ENCODE measurements at places on chromosomes 6 and 20.

DNA sequence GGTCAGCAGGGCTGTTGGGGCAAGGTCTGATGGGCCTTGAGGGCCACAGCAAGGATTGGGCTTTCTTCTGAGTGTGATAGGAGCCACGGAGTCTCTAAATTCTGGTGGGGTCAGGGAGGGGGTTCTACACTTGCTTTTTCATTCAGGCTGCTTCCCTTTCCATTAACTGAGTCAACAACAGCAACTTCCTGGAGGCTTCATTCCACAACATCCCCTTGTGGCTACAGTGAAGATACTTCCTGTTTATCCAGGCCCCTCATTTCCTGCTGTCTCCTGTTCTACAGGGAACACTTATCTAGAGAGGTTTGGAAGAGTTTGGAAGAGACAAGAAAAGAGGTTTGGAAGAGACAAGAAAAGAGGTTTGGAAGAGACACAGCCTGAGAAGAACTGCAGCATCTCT is 144.8 kb upstream of the ENPP5 start:
- no peak for DNase-seq

- no peak for DNase-seq
Measured at GRCh38 chr6:70289299-70289698, 13.6 kb downstream of the COL9A1 start.

GRCh38 chr20:39736434-39737327 is 774.5 kb downstream of the DHX35 start:
- no peak for DNase-seq

DNA sequence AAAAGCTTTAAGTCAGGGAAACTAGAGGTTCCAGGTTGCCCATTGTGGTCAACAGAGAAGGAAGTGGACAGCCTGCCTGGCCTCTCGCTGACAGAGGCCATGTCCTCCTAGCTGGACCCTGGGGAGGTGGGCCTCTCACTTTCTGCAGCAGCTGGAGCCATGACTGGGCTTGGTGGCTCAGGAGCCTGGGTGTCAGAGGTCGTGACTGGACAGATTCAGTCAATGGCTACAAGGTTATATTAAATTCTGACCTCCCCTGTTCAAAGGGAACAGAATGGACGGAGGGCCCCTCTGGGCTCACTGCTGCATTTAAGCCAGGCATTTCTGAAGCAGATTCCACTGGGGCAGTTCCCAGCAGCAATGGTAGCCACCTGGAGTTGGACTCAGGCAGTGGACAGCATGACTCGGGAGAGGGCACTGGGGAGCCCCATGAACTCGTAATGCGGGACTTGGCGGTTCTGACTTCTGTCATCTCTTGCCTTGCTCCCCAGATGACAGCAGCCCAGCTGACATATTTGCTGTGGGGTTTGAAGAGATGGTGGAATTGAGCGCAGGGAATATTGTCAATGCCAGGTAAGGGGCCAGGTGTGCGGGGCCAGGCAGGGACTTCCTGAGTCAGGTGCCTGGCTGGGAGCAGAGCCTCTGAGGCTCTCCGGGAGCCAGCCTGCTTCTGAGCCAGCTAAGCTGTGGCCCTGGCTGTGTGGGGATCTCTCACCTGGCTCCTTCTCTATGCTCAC is 86.7 kb downstream of the SYNJ2 start:
- no peak for DNase-seq

GRCh38 chr6:125940247-125941041 is 16.1 kb upstream of the HINT3 start:
- no peak for DNase-seq

GRCh38 chr6:436308-437036 is 44.9 kb downstream of the IRF4 start:
- DNase-seq = no peak

GRCh38 chr6:106155219-106155830 is 69.2 kb downstream of the PRDM1 start:
- DNase-seq = no peak

- DNase-seq = no peak
Measured at GRCh38 chr6:40701352-40702007, 114.3 kb upstream of the LRFN2 start.

- DNase-seq = no peak
Measured at GRCh38 chr6:98458708-98459107, 375.7 kb upstream of the POU3F2 start.

DNA sequence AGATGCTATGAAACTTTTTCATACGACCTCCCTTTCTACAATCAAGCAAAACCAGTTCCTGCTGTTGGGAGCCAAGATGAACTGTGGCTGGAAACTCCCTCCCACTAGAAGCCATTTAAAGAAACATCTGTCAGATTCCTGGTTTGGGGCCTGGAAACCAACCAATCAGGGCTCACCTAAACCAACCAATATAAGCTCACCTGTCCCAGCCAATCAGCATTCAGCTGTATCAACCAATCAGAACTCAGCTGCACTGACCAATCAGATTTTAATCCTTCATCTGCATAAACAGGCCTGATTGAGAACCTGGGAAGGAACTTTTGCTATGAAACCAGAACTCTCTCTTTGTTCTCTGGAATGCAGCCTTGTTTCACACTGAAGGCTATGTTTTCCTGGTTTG is 42.4 kb downstream of the SNX14 start:
- DNase-seq = no peak

GRCh38 chr20:63529180-63529860 is 7.9 kb downstream of the PTK6 start:
- DNase-seq = no peak

- DNase-seq = no peak
Measured at GRCh38 chr6:20892365-20892764, 358.1 kb downstream of the CDKAL1 start.

DNA sequence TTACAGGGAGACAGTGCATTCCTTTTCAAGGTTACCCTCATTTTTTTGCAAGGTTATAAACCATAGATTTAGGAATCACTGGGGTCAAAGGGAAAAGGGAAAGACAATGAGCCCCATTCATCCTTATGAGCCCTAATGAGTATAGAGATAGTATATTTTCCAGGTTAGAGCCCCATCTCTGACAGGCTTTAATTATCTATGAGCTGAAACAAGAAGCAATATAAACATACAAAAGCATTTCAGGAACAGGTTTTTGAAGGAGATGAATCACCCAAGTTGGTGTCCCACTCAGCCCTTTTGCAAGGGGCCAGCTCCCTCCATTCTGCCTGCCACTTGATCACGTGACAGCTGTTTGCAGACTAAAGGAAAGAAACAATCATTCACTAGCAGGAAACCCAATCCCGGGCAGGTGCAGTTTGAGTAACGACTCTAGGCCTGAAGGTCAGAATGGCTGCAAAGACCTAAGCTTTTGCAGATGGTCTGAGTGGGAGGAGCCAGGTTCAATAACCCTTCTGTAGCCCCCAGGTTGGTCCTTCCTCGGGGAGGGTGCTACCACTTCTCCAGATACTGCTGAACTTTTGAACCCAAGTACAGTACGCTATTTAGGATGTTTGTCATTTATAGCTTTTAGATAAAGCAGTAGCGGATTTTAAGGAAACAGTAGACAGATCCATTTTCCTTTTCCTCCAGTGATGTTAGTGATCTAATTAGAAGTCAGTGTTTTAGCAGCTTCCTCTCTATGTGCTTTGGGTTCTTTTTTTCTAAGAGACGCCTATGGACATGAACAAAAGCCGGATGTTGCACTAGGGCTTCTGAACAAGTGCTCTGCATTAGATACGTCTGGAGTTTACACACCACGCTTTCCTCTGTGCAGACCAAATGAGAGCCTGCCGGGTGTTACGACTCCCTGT is 253.2 kb downstream of the SOX4 start:
- DNase-seq = peak; percentile 82

DNA sequence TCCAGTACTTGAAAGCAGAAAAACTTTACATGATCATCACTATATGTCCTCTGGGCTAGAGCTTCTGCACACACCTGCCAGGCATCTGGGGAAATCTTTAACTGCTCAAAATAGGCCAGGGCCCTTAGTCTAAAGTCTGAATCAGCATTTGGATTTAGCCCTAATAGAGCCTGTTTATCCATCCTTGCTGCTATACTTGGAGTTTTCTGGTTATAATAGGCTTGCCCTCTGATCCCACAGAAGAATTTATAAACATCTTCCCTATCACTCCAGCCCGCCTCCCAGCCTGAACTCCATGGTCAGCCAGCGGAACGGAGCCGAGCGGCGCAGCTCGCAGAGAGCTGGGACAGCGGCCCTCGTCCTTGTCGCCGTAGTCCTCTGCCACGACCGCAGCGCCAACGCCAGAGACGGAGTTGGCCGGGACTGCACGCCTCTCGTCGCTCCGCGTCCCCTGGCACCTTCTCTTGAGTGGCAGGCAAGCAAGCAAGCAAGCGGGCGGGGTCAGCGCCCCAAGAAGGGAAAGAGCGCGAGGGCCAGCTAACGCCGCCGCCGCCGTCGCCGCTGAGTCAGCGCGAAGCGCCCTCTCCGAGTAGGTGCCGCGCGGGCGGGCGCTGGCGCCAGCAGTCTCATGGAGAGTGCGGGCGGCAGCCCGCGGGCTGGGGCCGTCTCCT is 25.4 kb upstream of the ASIP start:
- no peak for DNase-seq

DNA sequence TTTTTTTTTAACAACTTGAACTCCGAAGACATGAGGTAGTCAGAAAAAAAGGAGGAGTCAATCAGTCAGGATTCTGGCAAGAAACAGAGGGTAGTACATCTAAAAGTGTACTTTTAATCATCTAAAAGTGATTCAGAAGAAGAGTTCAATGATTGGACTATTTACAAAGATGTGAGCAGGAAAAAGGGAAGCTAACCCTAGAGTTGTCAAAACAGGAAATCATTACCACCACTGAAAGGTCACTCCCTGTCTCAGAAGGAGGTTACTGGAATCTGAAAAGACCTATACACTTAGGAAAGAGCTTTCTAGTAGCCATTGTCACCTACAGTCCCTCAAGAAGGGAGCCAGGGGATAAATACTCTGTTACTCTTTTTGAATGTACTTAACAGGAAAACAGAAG is 16.7 kb upstream of the LMBRD1 start:
- DNase-seq = no peak

DNA sequence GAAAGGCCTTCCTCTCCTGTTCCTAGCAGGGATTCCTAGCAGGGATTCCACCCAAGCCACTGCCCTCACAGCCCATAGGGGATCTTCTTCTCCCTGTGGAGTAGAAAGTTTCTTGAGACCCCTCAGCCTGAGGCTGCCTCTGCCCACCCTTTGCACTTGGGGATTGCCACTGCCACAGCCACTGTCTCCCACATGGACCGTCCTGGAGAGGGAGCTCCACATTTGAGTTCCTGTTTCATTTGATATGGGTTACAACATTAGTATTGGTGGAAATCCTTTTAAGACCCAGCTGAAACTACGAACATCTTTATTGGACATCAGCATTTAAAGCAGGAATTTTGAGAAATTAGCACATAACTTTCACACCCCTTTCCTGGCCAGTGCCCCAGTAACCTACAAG is 25.6 kb downstream of the HLA-G start:
- no peak for DNase-seq

Data from right renal cortex interstitium (tissue), 3 donors.